Gastrocnemius medialis (tissue), 4 donors: ENCODE measurements at places on chromosomes 3 and 15. TPM values are rescaled to one million over a fixed set of nuclear protein-coding genes. Genes with fewer than 3 reads are reported as not detected.
A peak's percentile ranks its signal among the peaks of the same experiment; 100 is the strongest.

The IGSF11 gene
- total RNA-seq: 11.5 TPM

The STAB1 gene
- total RNA-seq: 27.2 TPM

The OR4F15 gene
- total RNA-seq: not detected

- no peak overlapping the region for H3K27ac ChIP-seq
- H3K4me3 ChIP-seq: no peak overlapping the region
- peaks cover 3% of the 10 kb centered on the region for H3K4me1 ChIP-seq
- no peaks in the 10 kb centered on the region for H3K27me3 ChIP-seq
Measured at GRCh38 chr15:91257746-91258414, 157.8 kb downstream of the SV2B start.

The FRMD4B gene
- 1.2 TPM for total RNA-seq

DNA sequence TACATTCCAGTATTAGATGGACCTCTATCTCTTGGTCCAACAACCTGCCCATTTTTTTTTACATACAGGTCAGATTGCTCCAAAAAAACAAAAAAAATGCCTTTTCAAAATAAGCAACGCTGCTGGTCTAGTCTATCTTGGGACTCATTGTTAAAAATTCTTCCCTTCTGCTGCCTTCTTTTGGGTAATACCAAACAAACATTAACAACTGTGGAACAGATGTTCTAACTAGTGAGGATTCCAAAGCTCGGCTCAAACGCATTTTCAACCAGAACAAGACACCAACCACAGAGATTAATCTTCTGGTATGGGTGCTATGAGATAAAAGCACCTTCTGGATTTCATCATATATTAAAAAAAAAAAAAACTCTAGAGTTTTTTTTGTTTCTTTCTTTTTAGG, 24.7 kb downstream of the ARHGAP31 start:
- H3K27me3 ChIP-seq: no peaks in the 10 kb centered on the region
- H3K4me1 ChIP-seq: no peaks in the 10 kb centered on the region
- no peak for DNase-seq
- H3K4me3 ChIP-seq: no peak overlapping the region

- no peaks in the 10 kb centered on the region for H3K27me3 ChIP-seq
- H3K4me3 ChIP-seq: no peak overlapping the region
- DNase-seq: no peak
Measured at GRCh38 chr3:26718315-26718714, 95.7 kb downstream of the LRRC3B start.

GRCh38 chr3:80017369-80017768, 249.6 kb upstream of the ROBO1 start:
- no peaks in the 10 kb centered on the region for H3K4me1 ChIP-seq
- H3K27ac ChIP-seq: no peak overlapping the region
- no peaks in the 10 kb centered on the region for H3K36me3 ChIP-seq
- H3K4me3 ChIP-seq: no peak overlapping the region
- no peaks in the 10 kb centered on the region for H3K27me3 ChIP-seq
- DNase-seq: no peak

The GABRA5 gene
- total RNA-seq: not detected

DNA sequence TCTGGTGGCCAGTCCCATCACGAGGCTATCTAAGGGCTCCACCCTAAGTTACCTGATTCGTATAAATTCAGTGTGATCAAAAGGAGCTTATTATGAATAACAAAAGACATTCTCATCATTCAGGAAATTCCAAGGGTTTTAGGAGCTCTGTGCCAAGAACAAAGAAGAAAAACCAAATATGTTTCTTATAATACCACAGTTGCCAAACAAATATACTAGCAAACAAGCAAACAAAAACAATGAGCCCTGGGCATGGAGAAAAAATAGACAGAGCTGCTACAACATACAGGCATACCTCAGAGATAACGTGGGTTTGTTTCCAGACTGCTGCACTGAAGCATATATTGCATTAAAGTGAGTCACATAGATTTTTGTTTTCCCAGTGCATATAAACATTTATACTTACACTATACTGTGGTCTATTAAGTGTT, 20.2 kb upstream of the CFAP161 start:
- H3K27ac ChIP-seq: no peak overlapping the region
- H3K27me3 ChIP-seq: peaks cover 6% of the 10 kb centered on the region
- H3K4me1 ChIP-seq: no peaks in the 10 kb centered on the region
- no peaks in the 10 kb centered on the region for H3K36me3 ChIP-seq
- no peak for DNase-seq

- peak overlapping the region; percentile 91 for H3K27ac ChIP-seq
- no peaks in the 10 kb centered on the region for H3K27me3 ChIP-seq
- no peaks in the 10 kb centered on the region for H3K36me3 ChIP-seq
- peaks cover 9% of the 10 kb centered on the region for H3K4me1 ChIP-seq
- peak overlapping the region; percentile 84 for H3K4me3 ChIP-seq
Measured at GRCh38 chr15:55992769-55993110, 672 bp downstream of the NEDD4 start.

DNA sequence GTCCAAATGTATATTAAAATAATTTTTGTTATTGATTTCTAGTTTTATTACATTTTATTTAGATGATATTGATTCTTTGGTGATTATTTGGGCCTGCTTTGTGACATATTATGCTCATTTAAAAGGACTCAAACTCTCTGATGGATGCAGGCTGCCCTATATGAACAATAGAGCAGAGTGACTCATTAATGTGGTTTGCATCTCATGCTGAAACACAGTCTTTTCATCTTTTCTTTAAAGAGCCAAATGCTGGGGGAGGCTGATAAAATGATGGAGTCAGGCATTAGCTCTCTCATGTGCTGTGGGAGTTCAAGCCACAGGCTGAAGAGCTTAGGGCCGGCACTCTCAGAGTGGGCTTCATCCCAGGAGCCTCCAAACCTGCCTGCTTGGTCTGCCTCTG, 7.2 kb downstream of the PLA1A start:
- H3K4me3 ChIP-seq: no peak overlapping the region
- no peak for DNase-seq

The MYRIP gene
- 1.9 TPM for total RNA-seq

DNA sequence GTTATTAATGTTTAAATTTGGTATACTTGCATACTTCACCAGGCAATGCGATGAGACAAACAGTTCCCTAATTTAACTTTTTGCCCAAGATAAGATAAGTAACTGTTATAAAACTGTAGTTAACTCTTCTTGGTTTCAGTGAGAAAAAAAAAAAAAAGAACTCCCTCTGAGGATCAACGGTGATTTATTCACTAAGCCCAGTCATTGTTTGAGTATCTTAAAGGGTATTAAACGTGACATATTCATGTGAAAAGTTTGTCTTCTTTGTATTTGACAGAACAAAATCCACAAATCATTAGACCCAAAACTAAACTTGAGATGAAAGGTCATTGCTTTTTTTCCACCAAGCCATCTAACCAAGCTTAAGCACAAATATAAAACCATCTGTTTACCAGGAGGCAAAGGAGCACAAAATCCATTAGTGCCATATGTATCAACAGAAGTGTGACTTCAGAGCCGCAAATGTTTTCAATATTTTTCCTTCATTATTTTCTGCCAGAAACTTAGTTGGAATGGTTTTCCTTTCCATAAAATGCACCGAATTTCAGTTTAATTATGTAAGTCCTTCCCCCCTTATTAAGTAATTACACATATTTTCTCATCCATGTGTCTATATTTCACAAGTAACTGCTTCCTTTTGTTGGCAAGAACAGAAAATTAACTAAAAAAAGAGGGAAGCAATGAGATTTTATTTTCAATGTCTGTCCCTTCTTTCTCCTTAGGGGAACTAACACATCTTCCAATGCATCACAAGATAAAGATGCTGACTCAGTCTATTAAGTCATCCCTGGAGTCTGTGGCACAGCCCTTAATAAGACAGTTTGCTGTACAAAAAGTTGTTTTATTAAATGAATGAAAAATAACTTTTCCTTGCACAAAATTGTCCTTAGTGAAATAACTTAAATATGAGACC, 92.2 kb upstream of the RAP2B start:
- H3K4me1 ChIP-seq: no peaks in the 10 kb centered on the region
- no peak overlapping the region for H3K4me3 ChIP-seq
- H3K27me3 ChIP-seq: no peaks in the 10 kb centered on the region
- no peak overlapping the region for H3K27ac ChIP-seq
- DNase-seq: no peak
